ENCODE measurements at places on chromosomes 12 and 14.

DNA sequence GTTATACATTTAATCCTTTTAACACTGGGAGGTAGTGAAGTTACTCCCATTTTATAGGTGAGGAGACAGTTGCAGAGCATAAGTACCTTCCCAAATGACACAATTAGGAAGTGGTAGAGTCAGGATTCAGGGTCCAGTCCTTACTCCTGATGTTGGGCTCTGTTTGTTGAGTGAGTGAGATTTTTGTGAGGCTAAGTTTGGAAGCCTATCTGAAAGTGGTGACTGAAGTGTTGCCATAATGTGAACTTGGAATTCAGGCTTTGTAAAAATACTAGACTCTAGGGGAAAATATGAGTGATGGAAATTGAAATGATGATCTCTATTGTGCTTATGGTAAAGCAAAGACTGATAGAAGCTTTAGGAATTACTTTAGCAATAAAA lies 2.2 kb downstream of the NUDT4 start:
- DNase-seq = no peak

- no peak for DNase-seq
Measured at GRCh38 chr12:43501703-43502102, 50.3 kb downstream of the ADAMTS20 start.

DNA sequence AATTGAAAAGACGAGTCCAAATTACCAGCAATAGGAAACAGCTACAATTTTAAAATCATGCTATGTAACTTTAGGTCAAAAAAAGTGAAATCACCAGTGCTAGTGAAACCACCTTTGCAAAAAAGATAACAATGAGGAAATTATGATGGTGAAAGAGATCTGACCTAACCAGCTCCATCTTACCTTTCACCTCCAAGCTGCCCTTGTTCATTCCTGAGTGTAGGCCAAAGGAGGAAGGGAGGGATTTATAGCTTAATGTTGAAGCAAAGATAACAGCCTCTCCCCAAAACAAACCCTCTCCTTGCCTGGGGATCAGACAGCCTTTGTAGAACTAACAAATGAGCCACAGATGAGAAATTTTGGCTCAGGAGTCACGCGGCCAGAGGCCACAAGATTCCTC lies 83.2 kb upstream of the EIF5 start:
- DNase-seq = no peak

DNA sequence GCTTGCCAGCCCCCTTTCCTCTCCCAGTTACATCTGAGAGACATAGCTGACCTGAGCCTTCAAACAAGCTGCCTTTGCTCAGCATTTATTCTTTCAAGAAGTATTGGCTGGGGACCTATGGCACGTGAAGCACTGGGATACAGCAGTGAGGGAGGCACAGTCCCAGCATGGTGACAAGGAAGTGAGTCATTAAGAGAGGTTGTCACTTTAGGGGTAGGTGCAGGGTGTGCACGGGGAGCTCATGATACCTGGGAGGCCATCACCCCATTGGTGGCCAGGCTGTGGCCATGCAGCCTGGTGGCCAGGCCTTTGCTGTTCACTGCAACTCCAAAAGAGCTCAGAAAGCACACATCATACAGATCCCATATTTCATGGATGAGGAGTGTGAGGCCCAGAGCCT lies 5.7 kb upstream of the KRT75 start:
- DNase-seq = no peak

DNA sequence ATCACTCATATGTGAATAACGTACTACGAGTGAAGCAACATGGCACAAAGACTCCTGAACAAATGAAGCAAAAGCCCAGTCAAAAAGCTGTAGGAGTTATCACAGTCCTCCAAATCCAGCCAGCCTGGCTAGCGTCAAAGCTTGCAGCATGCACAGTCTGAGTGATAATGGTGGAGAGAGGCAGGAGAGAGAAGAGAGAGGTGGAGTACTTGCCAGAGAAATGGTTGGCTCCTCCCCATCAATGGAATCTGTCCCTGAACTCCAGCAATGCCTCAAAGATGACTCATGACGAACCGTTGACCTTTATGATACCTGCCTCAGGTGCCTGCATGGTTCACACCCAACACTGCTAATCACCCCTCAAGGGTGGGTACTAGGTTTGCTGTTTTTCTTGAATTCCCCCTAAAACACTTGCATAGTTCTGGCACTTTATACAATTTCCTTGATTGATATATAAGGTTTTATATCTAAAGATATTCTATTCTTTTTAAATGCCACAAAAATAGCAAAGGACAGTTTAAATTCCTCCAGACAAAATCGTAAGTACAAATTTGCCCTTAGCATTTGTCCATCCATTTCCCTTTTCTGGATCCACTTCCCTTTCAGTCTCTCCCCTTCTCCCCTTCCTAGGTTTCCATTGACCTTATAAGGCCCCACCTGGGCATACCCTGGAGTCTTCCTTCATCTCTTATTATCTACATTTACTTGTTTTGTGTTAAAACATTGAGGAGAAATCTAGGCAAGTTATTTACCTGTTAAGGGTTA lies 10.2 kb downstream of the ARHGDIB start:
- no peak for DNase-seq

- no peak for DNase-seq
Measured at GRCh38 chr14:100665511-100666032, 61.1 kb upstream of the DLK1 start.

DNA sequence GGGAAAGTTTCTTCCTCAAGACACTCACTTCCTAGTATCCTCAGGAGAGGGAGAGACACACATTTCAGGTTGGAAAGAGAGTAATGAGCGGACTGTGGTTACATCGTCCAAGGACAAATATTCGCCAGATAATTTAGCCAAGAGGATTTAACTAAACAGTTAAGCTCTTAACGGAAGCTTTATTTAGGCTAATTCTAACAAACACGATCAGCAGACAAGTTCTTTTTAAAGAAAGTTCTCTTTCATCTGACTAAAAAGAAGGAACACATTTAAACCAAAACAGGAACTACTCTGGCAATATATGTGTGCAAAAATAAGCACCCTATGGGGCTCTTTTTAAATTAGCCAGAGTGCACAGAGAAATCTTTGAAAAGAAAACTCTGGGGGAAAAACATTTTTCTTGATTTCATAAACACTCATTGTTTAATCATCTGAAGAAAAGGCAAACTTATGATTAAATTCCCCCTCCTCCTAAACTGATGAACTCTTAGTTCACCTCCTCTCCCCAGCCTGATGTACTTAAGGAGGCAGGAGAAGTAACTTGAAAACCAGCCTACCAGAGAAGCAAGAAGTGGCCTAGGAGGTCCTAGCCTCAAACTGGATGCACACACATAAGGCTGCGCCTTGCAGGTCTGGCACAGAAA lies 13.3 kb upstream of the BTG1 start:
- DNase-seq = no peak

- DNase-seq = no peak
Measured at GRCh38 chr14:58215191-58215914, 15.4 kb downstream of the ACTR10 start.

DNA sequence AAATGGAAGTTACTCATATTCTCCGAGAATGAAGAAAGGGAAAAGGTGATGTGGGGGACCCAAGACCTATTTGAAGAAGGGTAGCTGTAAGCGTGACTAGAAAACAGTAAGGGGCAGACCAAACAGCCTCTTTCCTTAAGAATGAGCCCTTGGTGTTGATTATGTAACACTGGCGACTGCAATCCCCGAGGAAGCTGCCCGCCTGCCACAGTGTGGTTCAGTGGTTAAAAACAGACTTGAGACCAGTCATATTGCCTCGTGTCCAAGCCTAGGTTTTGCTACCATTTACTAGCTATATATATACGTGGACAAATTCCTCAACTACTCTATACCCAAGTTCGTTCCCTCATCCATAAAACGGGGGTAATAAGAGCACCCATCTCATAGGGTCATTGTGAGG lies 49.1 kb downstream of the SSPN start:
- DNase-seq = no peak

DNA sequence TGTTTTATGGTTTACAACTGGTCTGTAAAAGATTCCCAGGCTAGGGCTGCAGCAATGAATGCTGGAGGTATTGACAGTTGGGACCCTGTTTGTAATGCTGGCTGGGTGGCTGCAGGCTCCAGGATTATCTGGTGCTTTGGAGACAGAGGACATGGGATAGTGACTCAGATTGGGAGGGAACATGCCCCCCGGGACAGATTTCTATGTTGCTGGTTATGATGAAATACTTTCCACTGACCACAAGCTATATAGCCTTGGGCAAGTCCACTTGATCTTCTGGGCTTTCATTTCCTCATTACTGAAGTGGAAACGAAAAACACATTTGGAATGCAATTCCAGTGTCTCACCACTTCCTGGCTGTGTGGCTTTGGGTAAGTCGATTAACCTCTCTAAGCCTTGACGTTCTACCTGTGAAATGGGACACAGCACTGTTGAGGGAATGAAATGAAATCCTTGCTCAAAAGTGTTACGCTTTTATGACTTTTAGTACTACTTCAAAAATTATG lies 6.3 kb upstream of the TPCN1 start:
- no peak for DNase-seq

DNA sequence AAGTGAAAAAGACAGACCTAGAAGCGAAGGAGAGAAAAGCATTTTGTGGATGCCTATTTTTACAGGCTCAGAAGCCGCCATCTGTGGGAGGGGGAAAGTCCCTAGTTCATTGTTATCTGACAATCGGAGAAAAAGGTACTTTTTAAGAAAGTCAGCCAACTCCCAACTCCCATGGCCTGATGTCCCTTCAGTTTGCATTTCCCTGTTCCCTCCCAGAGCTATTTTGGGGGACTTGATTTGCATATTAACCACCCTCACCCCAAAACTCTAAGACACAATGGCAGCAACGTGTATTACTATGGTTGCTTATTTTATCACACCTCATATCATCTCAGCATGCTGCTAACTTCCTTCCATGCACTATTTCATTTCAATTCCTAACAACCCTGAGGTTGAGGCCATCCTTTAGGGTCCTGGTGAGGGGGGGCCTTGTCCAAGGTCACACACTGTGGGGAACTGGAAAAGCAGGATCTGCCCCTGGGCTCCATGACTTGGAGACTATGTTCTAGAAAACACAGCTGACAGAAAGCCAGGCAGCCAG lies 18.7 kb downstream of the HVCN1 start:
- DNase-seq = no peak

DNA sequence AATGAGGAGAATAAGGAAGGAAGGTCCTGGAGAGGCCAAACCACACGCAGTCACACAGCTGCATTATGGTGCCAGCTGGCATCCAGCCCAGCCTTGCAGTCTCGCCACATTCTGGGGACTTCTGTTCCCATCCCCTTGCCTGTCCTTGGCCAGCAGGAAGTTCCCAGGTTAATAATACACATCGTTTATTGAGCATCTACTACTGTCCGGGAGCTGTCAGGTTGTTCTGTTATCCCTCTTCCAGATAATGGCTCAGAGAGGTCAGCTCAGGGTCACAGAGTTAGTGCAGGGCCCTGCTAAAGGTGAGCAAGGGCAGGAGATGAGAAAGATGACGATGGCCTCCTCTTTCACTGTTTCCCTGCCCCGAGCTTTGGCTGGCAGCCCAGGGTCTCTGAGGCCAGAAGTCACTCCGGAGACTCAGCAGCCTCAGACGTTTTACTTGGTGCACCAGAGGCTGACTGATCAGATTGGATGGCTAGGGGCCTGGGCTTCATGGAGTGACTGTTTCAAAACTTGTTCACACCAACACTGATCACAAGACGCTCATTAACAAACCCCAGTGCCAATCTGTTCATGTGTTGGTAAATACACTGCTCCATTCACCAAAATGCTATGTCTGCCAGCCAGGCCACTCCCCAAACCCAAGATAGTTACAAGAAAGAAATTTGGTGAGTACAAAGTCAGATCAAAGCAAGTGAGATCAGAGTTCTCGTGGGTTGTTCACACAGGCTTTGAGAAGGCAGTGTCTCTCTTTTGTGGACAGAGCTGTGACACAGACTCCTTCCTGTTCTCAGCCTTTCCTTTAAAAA lies 79.2 kb downstream of the B4GALNT3 start:
- no peak for DNase-seq

GRCh38 chr12:26226629-26227360 lies 31.4 kb downstream of the SSPN start:
- DNase-seq = no peak

- peak; percentile 80 for DNase-seq
Measured at GRCh38 chr12:8742501-8742900, 44.7 kb downstream of the RIMKLB start.

DNA sequence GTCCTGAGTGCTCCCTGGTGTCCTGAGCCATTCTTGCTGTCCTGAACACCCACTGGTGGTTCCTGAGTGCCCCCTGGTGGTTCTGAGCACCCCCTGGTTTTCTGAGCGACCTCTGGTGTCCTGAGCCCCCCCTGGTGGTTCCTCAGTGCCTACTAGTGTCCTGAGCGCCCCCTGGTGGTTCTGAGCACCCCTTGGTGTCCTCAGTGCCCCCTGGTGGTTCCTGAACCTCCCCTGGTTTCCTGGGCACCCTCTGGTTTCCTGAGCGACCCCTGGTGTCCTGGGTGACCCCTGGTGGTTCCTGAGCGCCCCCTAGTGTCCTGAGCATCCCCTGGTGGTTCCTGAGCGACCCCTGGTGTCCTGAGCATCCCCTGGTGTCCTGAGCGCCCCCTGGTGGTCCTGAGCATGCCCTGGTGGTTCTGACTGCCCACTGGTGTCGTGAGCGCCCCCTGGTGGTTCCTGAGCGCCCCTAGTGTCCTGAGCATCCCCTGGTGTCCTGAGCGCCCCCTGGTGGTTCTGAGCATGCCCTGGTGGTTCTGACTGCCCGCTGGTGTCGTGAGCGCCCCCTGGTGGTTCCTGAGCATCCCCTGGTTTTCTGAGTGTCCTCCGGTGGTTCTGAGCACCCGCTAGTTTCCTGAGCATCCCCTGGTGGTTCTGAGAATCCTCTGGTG lies 473.1 kb downstream of the TMEM121 start:
- DNase-seq = no peak

GRCh38 chr14:24972844-24973243 lies 77.1 kb downstream of the STXBP6 start:
- DNase-seq = no peak

- DNase-seq = no peak
Measured at GRCh38 chr14:79663453-79663852, 547.9 kb downstream of the DIO2 start.

- peak; percentile 65 for DNase-seq
Measured at GRCh38 chr14:100239840-100240667, 1.1 kb downstream of the YY1 start.

DNA sequence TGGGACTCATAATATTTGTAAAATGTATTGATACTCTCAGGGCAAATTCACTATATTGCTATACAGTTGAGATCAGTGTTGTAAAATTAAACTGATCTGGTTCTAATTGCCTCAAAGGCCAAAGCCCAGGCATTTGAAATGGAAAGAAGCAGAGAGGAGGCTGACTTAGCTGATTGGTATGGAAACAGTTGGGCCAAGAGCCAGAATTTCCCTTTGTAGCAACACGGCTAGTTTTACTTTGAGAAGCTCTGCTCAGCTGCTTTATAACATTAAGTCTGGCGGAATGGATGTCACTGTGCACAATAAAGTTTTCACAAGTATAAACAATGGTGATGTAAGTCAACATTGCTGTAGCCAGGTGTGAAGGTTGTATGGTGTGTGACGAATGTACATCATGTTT lies 186.4 kb downstream of the MSRB3 start:
- no peak for DNase-seq

GRCh38 chr12:45726603-45727300 lies 2.8 kb upstream of the ARID2 start:
- DNase-seq = peak; percentile 77

- no peak for DNase-seq
Measured at GRCh38 chr12:122081083-122081696, 2.6 kb downstream of the MLXIP start.

- DNase-seq = no peak
Measured at GRCh38 chr12:89701606-89702206, 6.9 kb downstream of the ATP2B1 start.

- no peak for DNase-seq
Measured at GRCh38 chr14:55593698-55594097, 13.7 kb downstream of the KTN1 start.

Measured in ascending aorta (tissue), 2 donors.